ENCODE measurements at places on chromosomes 13 and 19.

DNA sequence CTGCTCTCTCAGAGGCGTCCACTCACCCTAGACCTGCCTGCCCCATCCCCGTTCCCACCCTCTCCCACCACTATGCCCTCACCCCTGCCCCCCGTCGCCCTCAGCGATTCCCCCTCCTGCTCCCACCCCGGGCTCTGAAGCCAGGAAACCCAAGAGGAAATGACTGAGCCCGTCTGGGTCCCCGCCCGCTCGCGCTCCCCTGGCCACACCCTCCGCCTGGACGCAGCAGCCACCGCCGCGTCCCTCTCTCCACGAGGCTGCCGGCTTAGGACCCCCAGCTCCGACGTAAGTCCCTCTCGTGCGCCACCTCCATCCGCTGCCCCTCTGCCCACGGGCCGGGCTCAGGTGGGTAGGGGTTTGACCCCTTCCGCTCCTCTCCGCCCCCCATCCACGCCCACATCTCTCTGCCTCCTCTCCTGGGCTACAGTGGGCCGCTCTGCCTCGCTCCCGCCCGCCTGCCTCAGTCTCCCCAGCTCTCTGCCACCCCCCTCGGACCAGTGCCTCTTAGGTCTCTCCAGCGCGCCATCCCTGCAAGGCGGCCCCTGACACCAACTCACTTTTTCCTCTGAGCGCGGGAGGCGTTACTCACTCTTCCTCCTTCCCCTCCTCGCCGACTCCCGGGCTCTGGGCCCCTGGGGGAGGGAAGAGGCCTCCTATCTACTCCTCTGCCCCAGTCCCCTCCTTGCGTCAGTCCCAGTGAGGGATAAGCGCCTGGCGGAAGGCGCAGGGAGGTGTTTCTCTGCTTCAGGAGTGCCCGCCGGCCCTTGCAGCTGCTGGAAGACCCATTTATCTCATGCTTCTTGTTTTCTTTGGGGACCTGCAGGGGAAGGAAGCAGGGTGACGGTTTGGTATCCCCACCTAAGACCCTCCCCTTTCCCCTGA is at the start of gene FXYD5:
FXYD5 (plus strand) TSS at position 211 of the 882 bp plus-strand sequence. CDS start 816 bp downstream, outside the sequence.
- DNase-seq: peak; percentile 87

DNA sequence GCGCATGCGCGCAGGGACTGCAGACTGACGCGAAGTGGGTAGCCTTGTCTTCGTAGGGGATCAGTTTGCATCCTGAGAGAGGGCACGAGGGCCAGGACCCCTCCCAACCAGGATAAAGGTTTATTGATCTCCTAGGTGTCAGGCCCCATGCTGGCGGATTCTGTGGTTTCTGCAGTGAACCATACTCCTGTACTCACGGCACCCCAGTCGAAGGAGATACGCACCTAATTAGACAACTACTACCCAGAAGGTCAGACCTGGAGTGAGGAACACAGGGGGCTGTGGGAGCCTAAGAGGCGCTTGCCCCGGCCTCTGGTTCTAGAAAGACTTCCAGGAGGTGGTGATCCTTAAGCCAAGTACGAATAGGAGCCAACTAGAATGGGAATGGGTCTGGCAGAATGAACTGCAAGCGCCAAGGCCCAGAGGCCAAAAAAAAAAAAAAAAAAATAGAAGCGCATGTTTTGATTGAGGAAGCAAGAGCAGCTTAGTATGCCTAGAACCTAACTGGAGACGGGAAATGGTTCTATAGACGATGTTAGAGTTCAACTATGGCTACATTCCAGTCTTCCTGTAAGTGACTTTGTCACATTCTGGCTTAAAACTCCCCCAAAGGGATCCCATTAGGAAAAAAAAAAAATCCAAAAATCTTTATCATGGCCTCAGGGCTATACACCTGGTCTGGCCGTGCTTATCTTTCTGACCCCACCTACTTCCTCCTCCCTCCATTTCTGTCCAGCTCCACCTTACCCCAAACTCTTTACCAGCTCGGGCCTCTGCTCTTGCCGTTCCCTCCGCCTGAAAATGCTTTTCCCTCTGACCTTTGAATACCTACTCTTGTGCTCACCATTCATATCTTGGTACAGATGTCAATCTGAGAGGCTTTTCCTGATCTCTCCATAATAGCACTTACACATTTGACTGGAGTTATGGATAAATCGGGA is 902 bp upstream of the ZNF428 start:
- DNase-seq: no peak

DNA sequence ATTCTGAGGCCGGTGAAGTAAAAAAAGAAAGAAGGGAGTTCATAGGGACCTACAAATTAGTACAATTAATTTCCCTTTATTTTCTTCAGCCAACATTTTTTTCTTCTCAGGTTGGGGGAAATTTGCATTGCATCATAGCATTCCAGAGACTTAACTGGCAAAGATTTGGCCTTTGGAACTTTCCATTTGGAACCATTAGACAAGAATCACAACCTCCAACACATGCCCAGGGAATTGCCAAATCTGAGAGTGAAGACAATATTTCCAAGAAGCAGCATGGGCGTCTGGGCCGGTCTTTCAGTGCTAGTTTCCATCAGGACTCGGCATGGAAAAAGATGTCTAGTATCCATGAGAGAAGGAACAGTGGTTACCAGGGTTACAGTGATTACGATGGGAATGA is 6.4 kb upstream of the ERCC5 start:
- DNase-seq: no peak

GRCh38 chr13:95317039-95317989 is 16.1 kb upstream of the ABCC4 start:
- no peak for DNase-seq

DNA sequence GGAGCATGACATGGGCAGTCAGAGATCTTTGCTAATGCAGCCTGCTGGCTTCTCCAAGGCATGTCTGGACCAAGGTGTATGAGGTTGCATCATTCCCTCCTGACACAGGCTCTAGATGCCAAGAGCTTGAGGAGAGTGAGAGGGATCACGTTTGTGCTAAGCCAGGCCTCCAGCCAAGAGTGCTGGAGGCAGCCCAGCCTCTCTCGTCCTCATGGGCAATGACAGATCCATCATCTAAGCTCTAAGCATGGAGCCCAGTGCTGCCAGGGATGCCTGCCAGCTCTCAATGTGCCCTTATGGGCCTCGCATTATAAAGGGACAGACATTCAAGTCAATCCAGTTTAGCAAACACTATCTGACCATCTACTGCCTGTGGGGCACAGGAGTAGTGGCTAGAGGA is 136.3 kb upstream of the VSTM2B start:
- DNase-seq: no peak

- DNase-seq: peak; percentile 69
Measured at GRCh38 chr19:46904114-46905060, 43.6 kb downstream of the ARHGAP35 start.
